Stimulated activated naive CD4-positive, alpha-beta T cell treated with Interleukin-2 at 50 U/mL for 16 hours (primary cell): ENCODE measurements at places on chromosomes 11 and 22.

DNA sequence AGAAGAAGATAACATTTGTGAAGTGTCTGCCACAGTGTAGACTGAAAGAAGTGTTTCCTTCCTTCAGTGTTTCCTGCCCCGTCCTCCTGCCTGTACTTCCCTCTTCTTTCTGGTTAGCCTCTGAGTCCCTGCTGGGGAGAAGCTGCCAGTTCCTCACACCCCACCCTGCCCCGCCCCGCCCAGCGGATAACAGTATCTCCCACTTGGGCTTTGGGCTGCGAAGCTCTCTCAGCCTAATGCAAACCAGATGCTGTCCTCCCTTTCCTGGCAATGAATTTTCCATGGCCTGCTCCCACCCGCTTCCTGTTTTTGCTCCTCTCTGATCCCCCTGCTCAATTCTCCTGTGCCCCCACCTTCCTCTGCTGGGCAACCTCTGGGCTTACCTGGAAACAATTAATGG lies 5.2 kb upstream of the RAB3IL1 start:
- DNase-seq, result no peak

DNA sequence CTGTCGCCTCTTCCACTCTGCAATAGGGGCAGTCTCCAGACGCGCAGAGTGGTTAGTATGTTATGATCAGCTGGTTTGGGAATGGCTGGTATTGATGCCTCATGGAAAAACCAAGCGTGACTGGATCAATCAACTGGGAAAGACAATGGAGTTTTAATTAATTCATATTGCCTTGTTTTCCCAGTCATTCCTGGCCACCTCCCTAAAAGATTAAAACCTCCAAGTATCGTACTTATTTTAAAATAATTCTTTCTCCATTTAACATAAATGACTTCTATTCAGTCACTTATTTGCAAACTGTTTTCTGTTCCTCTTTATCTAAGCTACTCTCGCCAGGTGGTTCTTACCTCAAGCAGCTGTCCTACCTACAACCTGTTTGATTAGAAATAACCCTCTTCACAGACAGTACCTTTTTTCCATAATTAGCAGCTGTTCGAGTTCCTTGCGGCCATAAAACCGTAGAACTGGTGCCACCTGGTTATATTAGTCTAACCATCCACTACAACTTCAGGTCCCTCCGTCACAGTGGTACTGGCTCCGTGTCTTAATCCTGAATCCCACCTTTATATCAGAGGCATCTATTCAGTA lies 898 bp downstream of the ZNF215 start:
- DNase-seq, result no peak

DNA sequence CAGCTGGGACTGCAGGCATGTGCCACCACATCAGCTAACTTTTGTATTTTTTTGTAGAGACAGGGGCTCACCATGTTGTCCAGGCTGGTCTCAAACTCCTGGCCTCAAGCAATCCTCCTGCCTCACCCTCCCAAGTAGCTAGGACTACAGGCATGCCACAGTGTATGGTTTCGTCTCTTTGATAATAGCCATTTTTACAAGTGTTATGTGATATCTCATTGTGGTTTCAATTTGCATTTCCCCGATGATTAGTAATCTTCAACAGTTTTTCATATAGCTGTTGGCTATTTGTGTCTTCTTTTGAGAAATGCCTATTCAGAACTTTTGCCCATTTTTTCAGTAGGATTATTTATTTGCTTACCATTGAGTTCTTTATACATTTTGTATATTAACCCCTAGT lies 9.0 kb upstream of the MTMR3 start:
- no peak for DNase-seq

- no peak for DNase-seq
Observed at GRCh38 chr11:124676386-124676785, 2.7 kb downstream of the SPA17 start.

GRCh38 chr11:6735306-6735705 lies 36.5 kb downstream of the OR2AG2 start:
- DNase-seq, result no peak

DNA sequence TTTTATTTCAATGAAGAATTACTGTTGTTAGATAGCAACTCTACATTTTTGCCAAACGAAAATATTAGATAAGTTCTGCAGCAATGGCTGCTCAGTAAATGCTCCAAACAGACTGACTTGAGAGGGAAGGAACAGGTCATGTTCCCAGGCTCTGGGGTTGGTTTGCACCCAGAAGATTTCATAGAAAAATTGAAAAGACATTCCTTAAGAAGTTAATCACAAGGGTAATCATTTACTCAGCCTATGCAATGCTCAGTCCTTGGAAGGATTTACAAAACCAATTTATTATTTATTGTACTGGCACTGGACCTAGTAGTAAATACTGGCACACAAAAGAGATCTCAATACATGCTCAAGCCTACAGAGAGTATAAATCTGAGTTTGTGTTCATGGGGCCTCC lies 179.1 kb upstream of the MTNR1B start:
- no peak for DNase-seq

- no peak for DNase-seq
Observed at GRCh38 chr11:118006153-118006534, 19.9 kb downstream of the IL10RA start.

- DNase-seq, result no peak
Observed at GRCh38 chr11:124122123-124122522, 6.9 kb downstream of the VWA5A start.

DNA sequence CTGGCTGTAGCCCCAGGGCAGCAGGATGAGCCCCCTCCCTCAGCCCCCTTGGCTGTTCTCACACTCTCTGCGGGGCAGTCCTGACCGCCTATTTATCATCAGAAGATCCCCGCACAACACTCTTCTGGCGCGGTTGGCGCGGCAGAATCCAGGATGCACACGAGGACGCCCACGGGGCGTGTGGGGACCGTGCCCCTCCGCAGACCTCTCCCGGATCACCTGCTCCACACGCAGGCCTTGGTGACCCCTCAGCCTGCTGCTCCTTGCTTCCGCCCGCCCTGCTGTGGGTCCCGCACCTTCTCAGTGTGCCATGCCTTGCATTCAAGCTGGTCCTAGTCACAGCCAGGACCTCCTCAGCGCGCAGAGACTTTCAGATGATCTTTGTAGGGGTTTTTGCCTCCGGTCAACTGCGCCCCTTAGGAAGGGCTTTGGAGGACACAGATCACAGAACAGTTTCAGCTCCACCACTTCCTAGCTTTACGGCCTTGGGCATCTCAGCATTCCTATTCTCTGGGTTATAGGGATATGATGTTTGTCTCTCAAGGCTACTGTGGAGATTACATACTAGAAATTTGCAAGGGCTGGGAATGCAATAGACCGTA lies 841 bp upstream of the TUB start:
- no peak for DNase-seq

DNA sequence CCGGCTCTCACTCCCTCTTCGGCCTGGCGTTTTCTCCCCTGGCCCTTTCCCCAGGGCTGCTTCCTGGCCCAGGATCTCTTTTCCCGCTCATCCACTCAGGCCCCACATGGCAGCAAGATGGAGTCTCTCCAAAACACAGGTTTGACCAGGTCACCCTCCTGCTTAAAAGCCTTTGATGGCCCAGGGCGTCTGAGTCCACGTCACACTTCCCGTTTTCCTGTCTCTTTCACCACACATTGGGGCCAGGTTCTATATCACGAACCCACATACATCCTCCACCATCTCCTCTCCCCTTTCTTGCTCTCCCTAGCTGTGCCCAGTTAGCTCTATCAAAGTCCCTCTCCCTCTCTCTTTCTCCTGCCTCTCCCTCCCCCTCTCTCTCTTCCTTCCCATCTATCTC lies 7.8 kb upstream of the LRRC32 start:
- no peak for DNase-seq

- no peak for DNase-seq
Observed at GRCh38 chr11:115944596-115944995, 440.4 kb upstream of the CADM1 start.

DNA sequence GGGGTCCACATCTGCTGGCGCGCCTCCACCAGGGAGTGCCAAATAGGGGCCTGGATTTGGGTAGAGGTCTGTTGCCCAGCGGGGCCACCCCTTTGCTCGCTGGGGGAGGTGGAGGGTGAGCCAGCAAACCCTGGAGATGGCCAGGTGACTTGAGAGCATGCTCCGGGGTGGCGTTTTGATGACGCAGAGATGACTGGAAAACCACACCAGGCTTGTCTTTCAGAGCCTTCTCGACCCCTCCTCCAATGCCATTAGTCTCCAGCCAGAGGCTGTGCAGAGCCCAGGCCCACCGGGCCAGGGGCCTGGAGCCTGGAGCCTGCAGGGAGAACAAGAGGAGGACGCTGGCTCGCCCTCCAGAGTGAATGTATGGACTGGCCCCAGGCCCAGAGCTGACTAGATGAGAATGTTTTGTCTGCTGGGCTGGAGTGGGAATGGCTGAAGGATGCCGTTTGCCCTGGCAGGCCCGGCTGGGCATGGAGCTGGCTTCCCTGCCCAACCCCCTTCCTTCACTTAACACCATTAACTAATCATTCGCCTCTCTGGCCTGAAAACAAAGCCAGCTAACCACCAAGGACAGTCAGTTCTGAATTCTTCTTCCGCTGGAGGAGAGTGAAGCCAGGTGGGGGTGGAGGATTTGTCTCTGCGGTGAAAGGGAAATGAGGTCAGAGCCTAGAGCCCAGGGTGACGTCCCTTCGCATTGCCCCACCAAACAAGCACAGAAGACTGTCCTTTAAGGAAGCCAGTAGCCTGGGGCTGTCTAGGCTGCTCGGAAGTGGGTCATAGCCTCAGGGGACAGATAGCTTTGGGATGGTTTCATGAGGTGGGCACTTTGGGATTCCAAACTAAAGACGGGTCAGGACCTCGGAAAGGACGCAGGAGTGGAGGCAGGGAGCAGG lies 1.6 kb upstream of the MCAM start:
- DNase-seq, result peak; percentile 37

GRCh38 chr11:101717619-101718018 lies 133.8 kb upstream of the TRPC6 start:
- no peak for DNase-seq

- no peak for DNase-seq
Observed at GRCh38 chr11:69044111-69045013, 4.4 kb upstream of the TPCN2 start.
